Stimulated activated CD4-positive, alpha-beta T cell treated with anti-CD3 and anti-CD28 coated beads, Interleukin-2, amount 100 ng/mL, for 4 hours (primary cell): ENCODE measurements at places on chromosomes 12 and 14.

GRCh38 chr12:1594261-1595025 lies at the start of gene FBXL14:
Gene FBXL14 (minus strand): TSS chr12:1594581. CDS start chr12:1594066, 515 bp downstream.
- DNase-seq: peak; percentile 79

DNA sequence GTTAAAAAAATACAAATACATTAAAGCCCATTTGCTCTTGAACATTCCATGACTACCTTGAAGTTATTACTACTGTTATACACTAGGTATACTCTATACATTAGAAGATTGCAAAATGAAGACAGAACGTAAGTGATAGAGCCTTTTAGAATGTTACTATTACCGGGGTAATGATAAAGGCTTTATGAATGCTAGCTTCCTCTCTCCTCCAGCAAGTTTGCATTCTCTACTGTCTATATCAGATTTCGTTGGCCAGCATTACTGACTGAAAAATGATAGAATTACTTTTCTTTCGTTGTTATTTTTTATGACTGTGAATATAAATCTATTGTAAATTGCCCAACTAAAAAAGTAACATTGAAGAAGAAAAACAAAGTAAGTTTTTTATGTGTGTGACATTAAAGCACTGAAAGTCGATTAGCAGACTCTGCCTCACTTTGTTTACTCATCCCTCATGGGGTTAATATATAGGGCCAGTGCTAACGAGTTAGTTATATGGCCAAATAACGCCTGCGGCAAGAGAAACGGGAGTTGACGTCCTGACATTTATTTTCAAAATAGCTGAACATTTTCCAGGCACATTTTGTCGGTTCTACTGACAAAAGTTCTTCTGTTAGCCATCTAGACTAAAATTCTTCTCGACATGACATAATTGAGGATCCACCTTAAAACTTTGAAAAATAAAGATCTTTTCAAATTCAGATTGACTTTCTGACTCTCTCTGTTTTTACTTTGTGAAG lies 163.8 kb upstream of the KITLG start:
- no peak for DNase-seq

DNA sequence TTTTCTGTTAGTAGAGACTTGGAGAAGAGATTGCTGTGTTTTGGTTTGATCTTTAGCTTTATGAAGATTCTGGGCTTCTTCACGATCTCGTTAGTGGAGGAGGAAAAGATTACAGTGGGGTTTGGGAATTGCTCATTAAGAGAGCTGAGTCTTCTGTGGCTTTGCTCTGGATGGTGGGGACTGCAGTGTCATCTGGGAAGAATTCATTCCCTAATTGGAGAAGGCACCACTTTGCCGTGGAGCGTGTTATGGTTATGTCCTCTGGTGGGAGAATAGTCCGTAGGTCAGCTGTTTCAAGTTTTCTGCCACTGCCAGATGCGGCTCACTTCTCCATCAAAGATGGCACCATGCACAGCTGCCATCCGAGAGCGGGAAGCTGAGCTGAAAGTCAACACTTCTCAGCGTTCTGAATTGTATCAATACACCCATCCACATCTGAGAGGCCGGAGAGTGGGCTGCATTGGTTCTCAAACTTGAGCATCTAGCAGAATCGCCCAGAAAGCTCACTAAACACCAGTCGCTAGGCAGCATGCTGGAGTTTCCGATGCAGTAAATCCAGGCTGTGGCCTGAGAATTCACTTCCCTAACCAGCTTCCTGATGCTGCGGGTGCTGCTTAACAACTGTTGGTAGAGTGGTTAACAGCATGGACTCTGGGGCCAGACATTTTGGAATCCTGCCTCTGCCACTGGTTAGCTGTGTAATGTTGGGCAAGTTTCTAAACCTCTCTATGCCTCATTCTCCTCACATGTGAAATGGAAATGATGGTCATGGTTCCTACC lies 117.8 kb downstream of the PLXNC1 start:
- no peak for DNase-seq

DNA sequence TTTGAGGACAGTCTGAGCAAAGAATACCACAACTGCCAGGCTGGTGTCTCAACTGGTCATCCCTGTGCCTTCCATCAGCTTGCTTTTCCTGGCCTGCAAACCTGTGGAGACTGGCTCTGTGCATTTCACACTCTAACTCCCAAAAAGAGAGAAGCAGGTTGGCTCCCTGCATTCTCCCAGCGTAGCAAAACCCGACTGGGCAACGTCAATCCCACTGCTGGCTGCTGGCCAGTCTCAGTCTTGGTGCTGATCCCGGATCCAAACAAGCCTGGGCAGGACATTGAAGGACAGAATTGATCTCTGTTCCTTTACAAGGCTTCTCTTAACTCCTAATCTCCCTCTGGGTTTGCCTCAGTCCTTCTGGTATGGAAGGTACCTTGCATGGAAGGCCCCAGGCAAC lies 65.4 kb downstream of the FZD10 start:
- DNase-seq: no peak

DNA sequence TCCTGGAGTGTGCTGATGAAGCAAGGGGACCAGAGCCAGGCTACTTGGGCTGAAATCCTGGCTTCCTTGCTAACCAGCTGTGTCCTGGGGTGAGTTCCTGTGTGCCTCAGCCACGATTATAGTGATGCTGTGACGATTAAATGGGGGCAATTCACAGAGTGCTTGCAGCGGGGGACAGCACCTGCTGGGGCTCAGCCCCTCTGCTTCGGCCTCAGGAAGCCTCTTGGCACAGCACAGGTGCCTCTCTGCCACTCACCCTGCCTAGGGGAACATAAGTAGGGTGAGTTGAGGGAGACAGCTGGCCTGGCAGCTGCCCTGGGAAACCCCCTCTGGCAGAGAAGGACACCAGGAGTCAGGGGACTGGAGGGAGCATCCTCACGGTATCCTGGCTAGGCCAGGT lies 9.4 kb downstream of the KRT80 start:
- no peak for DNase-seq

GRCh38 chr12:104414581-104415341 lies 42.0 kb upstream of the CHST11 start:
- no peak for DNase-seq

DNA sequence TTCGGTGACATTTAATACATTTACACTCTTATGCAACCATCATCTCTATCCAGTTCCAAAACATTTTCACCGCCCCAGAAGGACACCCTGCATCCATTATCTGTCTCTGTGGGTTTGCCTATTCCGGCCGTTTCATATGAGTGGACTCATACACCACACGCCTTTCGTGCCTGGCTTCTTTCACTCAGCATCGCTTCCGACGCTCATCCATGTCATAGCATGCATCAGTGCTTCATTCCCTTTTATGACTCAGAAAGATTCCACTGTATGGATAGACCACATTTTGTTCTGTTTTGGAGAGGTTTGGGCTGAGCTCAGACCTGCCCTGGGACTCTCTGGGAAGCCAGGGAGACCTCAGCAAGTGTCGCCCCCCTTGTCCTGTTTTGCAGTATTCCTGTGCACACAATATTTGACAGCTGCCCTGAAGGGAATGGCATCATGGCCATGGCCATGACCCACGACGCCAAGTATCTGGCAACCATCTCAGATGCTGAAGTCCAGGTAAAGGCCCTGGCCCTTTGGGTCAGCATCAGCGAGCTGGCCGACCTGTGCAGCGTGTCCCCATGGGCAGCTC lies 23.8 kb downstream of the CFAP251 start:
- no peak for DNase-seq

GRCh38 chr12:128976120-128976738 lies 123.0 kb downstream of the GLT1D1 start:
- no peak for DNase-seq

- DNase-seq: no peak
Observed at GRCh38 chr12:44058366-44058765, 222.5 kb downstream of the TMEM117 start.

- DNase-seq: no peak
Observed at GRCh38 chr12:29208060-29208459, 59.0 kb downstream of the FAR2 start.

DNA sequence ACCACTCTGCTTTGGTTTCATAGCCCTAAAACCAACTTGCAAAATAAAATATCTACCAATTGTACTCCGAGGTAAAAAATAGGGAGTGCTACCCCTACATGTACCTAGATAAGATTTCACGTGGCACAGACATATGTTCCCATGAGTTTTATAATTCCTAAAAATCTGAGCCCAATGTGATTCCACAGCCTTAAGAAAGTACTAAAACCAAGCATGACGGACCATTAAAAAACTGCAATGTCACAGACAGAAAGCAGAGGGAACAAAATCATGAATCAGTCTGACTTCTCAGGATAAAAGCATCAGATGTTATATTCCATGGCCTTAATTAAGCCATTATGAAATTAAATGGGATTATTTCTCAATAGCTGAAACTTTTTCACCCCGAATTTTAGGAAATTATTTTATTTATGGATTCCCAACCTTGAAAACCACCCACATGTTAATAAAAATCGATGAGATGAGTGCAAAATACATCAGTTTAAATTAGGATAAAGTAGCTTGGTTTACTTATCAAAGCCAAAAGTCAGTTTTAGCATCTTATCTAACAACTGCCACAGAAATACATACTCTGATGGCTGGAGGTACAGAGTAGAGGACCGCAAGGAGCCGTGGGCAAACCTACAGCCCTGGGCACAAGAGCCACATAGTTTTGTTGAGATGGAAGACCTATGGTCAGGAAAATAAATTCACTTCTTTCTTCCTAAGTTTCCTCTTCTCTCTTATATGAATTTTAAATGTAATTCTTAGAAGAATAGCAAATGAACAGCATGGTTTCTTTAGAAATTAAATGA lies 4.5 kb downstream of the ITPR2 start:
- DNase-seq: no peak
